WERI-Rb-1 (cell line): ENCODE measurements at places on chromosomes 11 and 22.
A peak's percentile ranks its signal among the peaks of the same experiment; 100 is the strongest.

DNA sequence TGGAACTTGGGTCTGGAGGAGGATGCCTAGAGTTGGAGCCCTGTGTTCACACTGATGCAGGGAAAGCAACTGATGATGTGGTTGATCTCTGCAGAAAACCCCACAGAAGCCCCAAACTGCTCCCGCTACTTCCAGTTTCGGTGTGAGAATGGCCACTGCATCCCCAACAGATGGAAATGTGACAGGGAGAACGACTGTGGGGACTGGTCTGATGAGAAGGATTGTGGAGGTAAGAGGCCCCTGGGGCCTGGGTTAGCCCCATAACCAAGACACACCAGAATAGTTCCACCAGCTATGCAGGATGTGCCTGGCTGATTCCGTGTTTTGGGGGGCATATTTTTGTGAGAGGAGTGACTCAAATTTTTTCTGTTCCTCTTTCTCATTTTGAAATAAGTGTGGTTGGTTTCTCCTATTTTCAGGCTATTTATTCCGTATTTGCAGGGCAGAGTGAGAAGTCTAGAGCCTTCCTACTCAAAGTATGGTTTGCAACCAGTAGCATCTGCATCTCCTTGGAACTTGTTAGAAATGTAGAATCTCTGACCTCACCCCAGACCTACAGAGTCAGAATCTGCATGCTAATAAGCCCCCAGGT is 137.3 kb upstream of the SORL1-AS1 start:
- DNase-seq, result no peak

- peak; percentile 48 for DNase-seq
These were observed 16.9 kb upstream of the SPTY2D1 start for GRCh38 chr11:18650859-18651557.

DNA sequence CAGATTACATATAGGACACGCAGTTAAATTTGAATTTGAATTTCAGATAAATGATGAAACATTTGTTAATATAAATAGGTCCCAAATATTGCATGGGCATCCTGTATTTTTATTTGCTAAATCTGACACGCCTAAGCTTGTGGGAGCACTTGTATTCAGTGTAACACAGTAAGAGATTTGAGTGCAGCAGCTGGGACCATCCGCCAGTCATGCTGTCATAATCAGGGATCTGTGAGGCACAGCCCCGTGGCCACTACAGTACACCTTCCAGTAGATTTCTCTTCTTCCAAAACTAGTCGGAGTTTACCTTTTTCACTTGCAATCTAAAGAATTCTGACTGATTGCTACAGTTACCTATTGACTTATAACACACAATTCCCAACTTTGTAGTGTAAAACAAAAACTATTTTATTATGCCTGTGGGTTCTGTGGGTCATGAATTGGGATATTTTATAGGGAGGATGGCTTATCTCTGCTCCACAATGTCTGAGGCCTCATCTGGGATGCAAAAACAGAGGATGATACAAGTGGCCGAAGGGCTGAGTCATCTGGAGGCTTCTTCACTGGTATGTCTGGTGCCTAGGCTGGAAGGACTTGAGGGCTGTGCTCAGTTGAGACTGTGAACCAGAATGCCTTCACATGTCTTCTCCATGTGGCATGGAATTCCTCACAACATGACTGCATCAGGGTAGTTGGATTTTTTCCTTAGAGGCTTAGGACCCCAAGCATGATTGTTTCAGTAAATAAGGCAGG is 74.1 kb downstream of the PRSS23 start:
- no peak for DNase-seq

- DNase-seq, result no peak
These were observed 62.5 kb upstream of the SORL1-AS1 start for GRCh38 chr11:121515335-121515671.

DNA sequence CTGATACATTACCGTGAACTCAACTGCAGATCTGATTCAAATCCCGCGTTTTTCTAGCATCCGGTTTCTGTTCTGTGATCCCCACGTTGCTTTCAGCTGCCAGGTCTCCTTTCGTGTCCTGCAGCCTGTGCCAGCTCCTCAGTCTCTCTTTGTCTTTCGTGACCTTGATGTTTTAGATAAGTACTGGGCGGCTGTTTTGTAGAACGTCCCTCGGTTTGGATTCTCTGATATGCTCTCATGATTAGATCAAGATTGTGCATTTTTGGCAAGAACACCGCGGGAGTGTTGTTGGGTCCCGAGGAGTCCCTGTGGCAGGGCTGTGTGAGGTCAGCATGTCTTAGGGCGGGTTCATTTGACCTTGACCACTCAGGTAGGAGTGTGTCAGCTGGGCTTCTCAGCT is 38.6 kb downstream of the KCNQ1 start:
- DNase-seq, result no peak

- DNase-seq, result no peak
These were observed 1069.6 kb downstream of the BRD1 start for GRCh38 chr22:48757985-48758561.

DNA sequence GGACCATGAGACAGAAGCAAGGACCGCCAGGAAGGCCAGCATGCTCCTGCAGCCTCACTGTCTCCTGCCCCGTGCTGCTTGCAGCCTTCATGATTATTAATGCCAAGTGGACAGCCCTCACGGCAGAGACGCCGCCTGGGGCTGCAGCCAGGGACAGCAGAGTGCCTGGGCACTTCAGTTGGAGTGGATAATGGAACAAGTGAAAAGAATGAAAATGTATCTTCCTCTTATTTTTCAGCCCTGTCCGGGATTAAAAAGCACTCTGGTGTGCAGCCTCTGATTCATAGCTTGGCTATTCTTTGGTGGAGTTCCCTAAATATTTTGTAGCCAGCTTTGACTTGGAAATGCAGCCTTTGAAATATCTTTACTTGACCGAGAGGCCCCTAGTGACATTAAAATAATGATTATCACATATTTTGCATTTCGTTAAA is 1404.2 kb downstream of the BRD1 start:
- DNase-seq, result no peak

GRCh38 chr11:69868006-69868810 is 49.0 kb upstream of the FGF3 start:
- no peak for DNase-seq

DNA sequence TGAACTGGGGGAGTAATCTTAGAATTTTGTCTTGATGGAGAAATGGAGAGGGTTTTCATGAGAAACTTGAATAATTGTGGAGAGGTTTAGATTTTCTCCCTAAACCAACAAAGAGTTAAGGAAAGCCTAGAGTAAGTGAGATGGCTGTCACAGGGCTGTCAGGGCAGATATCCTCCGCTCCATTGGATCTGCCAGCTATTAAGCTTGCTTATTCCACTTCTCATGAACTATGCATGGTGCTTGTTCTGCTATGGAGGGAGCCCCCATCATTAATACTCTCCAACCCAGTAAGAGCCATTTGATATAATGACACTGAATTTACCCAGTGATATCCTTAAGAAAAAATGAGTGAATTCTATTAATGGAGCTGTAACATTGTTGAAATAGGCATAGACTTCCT is 342.8 kb upstream of the MTNR1B start:
- no peak for DNase-seq

DNA sequence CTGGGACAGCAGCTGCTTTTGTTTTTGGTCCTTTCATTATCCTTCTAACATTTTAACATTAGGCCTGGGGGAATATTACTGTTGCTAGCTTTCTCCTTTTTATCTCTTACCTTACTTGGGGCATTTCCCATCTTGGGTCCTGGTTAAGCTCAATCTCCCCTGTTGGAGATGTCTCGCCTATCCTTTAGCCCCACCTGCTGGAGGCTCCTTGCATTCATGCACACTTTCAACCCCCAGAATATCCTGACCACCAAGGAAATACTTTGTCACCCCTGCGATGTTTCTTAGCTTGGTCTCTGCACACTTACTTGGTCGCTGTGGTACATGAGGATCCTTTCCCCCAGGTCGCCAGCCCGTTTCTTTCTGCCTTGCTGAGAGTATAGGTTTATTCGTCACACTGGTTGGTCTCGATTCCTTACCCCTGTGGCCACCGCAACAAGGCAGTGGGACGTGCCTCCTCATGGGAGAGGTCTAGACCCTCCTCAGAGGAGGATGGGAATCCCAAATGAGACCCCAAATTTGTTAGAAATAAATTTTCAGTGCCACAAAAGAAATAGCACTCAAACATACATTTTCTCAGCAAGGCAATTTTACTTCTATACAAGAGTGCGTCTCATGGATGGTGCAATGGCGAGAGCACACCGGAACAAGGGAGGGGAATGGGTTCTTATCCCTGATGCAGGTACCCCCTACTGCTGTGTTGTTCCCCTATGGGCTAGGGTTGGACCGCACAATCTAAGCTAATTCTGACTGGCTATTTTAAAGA is 5.4 kb upstream of the TXN2 start:
- DNase-seq, result peak; percentile 56

DNA sequence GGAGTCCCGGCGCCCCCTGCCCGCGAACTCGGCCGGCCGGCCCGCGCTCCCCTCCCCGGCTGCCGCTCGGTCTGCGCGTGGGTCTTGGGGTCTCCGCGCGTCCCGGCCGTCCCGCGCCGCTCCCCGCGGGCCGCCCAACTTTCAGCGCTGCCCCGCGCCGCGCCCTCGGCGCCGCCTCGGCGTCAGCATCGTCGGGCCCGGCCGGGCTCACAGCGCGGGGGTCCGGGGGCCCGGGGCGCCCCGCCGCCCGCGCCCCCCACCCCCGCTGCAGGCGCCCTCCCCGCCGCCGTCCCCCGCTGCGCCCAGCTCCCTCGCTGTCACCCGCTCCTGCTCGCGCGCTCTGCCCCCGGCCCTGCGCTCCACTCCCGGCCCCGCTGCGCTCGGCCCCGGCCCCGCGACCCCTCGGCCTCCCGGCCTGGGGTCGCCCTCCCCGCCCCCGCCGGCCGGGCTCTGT is at the start of gene KCNJ4:
Gene KCNJ4 (minus strand): TSS at position 124 of the 454 bp plus-strand sequence. CDS start 27,067 bp downstream, outside the sequence.
- DNase-seq, result no peak

GRCh38 chr22:40183029-40183581 is 5.4 kb downstream of the TNRC6B start:
- DNase-seq, result no peak

GRCh38 chr11:110463153-110463552 is 33.4 kb downstream of the FDX1 start:
- DNase-seq, result peak; percentile 80

GRCh38 chr11:23924226-23924625 is 572.6 kb upstream of the LUZP2 start:
- DNase-seq, result no peak

GRCh38 chr11:77748266-77748665 is 72.3 kb downstream of the RSF1 start:
- DNase-seq, result no peak

DNA sequence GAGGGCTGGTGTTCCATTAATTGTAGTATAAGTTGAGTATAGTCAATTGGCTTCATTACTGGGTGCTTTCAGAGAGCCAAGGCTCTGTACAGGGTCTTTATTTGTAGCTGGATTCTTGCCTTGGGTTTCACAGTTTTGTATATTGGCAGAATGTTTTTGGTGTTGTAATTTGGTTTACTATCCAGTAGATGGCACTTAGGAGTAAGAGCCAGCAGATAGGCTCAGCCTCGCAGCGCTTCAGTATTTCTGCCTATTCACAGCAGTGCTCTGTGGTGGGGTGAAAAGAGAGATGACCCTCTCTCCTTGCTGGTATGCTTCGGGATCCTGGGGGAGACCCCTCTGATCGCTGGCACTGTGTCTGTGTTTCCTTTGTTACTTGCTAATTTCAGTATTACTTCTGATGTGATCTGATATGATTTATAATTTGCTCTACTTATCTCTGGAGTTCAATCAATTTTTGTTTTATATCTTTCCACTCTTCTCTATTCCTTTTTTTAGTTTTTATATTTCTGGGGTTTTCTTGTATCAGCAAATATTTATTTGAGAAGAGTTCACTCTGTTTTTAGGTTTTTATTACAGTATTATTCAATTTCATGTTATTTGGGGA is 52.2 kb downstream of the ANO5 start:
- DNase-seq, result peak; percentile 27

- DNase-seq, result no peak
These were observed 95.2 kb upstream of the TP53I11 start for GRCh38 chr11:45045683-45046471.

DNA sequence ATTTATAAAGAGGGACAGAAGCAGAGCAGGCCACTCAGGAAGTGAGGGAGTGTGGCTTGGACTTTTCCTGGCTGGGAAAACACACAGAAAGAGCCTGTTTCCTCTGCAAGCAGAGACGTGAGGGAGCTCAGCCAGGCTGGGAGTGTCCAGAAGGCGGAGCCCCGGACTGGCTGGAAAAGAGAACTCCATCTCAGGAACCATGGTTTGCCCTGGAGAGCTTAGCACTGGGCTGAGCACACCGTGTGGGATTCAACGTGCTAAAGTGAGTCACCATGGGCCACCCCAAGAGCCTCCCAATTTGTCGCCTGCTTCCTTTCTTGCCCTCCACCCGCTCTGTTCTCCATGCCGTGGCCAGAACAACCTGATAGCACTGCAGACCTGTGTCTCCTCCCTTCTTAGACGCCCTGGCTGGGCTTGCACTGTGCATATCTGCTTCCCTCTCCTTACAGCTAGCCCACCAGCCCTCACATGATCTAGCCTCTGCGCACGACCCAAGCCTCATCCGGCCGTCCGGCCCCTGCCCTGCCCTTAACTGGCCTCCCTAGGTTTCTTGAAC is 51.8 kb downstream of the GALNT18 start:
- no peak for DNase-seq

- DNase-seq, result no peak
These were observed 65.5 kb upstream of the SOX6 start for GRCh38 chr11:16421826-16422225.

- DNase-seq, result peak; percentile 80
These were observed 398 bp upstream of the ATG16L2 start for GRCh38 chr11:72813740-72814285.

GRCh38 chr11:1450949-1451710 is 35.4 kb downstream of the MOB2 start:
- no peak for DNase-seq

- DNase-seq, result no peak
These were observed 31.3 kb upstream of the IGLL5 start for GRCh38 chr22:22856364-22856763.

- no peak for DNase-seq
These were observed 663.0 kb downstream of the KCNA4 start for GRCh38 chr11:29353833-29354232.
